Metanephros (tissue), 2 donors: ENCODE measurements at places on chromosomes 7 and 10. TPM values are rescaled to one million over a fixed set of nuclear protein-coding genes. Genes with fewer than 3 reads are reported as not detected.

ANKRD61 gene
- total RNA-seq, result not detected

KCND2 gene
- total RNA-seq, result 1.3 TPM

BAMBI gene
- total RNA-seq, result 32.5 TPM

CALHM3 gene
- not detected for total RNA-seq

PYROXD2 gene
- total RNA-seq, result 17.6 TPM

GIMAP5 gene
- total RNA-seq, result 17.0 TPM

CYP2C8 gene
- 1.1 TPM for total RNA-seq

DYDC2 gene
- 0.99 TPM for total RNA-seq

COL13A1 gene
- total RNA-seq, result 13.0 TPM

TFEC gene
- total RNA-seq, result 14.2 TPM

POU6F2 gene
- 0.29 TPM for total RNA-seq

GIMAP8 gene
- total RNA-seq, result 10.6 TPM

NXPH1 gene
- total RNA-seq, result 0.23 TPM

EBLN1 gene
- not detected for total RNA-seq

KCNIP2 gene
- 5.1 TPM for total RNA-seq
